ENCODE measurements at places on chromosomes 3 and 15.

DNA sequence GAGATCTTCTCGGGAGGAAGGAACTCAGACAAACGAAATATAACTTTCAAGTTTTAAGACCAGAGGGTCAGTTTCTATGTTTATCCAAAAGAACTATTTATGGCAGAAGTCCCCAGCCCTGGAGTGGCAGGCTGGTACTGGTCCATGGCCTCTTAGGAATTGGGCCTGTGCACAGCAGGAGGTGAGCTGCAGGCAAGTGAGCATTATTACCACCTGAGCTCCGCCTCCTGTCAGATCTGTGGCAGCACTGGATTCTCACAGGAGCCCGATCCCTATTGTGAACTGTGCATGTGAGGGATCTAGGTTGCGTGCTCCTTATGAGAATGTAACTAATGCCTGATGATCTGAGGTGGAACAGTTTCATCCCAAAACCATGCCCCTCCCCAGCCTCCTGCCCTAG, 14.3 kb upstream of the HPS3 start:
- no peak for DNase-seq

GRCh38 chr3:78115983-78116382, 1076.1 kb downstream of the ROBO2 start:
- DNase-seq: no peak

DNA sequence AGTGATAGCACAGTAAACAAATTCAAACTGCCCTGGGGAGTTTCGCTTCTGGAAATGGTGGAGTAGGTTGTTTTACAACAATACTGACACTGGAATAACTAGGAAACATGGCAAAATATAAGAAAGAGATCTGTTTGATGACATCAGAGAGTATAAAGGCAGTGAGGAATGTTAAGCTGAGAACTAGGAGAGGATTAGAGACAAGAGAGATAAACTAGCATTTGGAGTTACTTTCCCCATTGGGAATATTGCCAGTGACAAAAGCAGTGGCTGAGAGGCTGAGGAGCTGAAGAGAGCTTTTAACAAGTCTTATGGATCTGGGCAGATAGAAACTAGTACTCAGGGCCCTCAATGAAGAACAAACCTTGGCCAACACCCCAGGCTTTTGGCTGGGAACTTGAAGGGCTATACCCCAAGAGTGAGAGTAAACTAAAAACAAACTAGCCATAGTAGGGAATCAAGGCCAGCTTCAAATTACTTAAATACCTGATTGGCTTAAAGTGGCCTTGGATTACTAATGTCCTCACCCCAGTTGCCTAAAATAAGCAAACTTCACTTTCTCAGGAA, 280.4 kb downstream of the KLF13 start:
- DNase-seq: no peak

- DNase-seq: no peak
These were observed 167.9 kb downstream of the FMN1 start for GRCh38 chr15:33026614-33027013.

- no peak for DNase-seq
These were observed 62.7 kb downstream of the CASR start for GRCh38 chr3:122246199-122246598.

DNA sequence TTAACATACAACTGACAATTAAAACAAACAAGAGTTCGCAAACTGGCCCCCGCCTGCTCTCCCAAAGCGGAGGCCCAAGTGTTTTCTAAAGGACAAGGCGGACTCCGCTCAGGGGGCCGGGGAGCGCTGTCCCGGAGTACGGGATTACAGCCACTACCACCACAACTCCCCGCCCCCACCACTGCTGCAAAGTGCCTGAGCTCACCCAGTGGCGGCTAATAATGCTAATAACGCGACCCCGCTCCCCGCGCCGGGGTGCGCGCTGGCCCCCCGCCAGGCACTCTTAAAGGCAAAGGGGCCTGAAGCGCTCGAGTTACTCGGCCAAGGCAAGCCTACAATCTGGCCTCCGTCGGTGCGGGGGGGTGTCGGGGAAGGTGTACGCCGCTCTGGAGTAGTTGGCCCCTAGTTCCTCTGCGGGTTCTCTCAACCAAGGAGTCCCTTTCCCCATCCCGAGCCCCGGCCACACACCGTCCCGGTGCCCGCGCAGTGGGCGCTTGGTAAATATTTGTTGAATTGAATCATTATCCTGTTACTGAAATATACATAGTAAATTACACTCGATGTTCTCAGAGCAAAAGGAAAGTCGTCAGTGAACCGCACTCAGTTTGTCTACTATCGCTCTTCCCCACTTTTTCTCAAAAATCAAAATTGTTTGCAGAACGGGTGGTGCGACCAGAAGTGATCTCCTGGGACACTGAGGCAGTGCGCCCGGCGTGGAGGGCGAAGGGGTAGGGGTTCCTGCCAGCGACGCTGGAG, 827 bp downstream of the WNT5A start:
- no peak for DNase-seq

- no peak for DNase-seq
These were observed 11.3 kb upstream of the KAT2B start for GRCh38 chr3:20028905-20029331.

GRCh38 chr15:55789066-55789660, 46.2 kb upstream of the PRTG start:
- peak; percentile 44 for DNase-seq

DNA sequence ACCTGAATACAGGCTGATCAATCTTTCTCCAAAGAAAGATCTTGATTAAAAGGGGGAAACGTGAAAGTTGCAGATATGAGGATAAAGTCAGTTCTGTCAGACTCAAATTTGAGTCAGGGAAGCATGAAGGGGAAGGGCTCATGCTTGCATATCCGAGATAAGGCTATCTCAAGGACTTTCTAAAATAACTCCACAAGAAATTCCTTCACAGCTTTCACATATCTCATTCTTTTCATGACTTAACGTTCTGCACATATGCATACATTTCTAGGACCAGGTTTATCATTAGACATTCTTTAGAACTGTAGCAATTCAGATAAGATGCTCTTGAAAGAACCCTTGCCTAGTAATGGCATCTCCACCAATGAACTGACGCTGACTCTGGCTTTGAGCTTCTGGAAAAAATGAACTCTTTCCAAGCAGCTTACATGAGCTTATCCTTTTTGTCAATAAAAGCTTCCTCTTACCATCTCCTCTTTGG, 15.9 kb downstream of the SH3GL3 start:
- no peak for DNase-seq

DNA sequence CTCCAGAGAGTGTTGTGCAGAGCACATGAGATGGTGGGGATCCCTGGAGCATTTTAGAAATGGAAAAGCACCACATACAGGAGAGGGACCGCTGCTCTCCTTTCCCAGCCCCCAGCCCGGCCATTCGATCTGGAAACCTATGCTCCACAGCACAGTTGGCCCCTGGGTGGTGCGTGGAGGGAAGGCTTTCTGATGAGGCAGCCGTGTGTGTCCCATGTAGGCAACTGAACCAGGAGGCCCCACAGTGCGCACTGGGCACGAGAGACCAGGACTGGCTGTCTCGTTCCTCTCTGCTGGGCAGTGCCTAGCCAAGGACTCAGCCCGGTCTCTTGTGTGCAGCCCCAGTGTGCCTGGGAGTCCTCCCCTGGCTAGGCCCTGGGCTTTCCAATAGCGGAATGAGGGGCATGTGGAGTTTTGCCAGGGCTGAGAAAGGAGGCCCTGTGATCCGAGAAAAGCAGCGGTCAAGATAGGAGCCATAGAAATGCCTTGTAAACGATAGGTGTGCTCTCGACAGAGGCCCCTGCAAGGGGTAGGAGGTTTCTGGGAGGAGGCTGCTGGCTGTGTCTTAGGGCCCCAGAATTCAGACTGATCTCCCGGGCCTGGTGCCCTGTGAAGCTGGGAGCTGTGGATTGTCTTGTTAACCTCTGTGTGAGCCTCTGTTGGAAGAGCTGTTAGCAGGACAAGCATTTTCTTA, 39.0 kb downstream of the CHDH start:
- no peak for DNase-seq

DNA sequence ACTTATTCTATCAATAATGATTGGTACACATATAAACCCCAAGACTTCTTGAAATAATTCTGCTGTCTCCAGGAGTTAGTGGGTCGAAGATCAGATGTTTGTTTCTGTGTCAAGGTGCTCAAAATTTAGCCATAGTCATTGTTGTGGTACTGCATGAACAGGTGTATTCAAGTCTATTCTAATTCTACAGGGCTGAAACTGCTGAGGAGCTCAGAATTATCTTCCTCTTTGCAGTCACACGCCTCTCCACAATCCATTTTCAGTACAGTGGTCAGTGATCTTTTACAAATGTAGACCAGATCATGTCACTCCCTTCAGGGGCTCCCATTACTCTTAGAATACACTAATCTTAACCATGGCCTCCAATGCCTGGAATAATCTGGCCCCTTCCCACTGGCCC, 527.5 kb downstream of the NTRK3 start:
- DNase-seq: no peak

DNA sequence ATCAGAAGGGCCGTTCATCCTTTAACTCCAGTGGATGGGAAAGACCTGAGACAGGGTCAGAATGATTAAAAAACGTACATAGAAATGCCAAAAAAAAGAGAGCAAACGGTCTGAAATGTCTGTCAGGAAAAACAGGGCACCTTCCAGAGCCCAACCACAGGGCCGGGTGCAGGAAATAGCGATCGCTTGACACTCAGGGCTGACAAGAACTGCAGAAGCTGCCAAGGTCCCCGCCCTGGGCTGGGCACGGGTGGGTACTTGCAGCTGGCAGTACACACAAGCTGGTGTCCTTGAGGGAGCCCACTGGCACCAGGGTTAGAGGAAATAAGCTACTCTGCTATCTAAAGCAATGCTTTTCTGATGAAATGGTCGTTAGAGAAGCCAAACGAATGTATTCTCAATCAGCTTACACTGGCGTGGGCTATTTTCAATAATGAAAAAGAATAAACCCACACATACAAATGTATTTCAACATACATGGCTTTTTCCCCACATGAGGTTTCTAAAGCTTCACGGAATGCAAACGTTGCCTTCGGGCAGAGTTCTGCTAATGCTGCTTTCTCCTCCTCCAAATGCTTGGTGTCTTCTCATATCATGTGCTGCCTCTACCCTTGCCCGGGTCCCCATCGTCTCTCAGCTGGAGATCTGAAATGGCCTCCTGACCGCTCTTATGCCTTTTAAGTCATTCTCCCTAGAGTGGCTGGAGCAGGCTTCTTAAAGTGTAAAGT, 15.6 kb downstream of the FRMD4B start:
- DNase-seq: peak; percentile 15

GRCh38 chr3:121718205-121718846, 31.2 kb downstream of the GOLGB1 start:
- no peak for DNase-seq

DNA sequence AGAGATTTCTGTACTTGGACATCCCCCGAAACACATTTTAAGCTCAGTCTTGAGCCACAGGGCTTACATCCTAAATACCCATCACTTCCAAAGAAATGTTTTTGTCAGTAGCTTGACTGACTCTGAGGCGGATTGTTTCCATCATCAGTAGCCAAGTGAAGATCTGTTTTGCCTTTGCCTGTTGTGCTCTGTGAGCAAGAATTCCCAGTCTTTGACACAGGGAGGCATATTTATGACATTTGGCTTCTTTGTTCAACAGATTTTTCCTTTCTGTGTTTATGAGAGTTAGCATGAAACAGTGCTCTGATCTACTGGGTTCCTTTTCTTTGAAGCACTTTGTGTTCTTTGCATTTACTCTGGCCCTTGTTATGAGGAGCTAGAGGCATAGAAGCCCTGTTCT, 132.1 kb upstream of the CDIN1 start:
- no peak for DNase-seq

GRCh38 chr3:194364314-194364651, 5.3 kb downstream of the LRRC15 start:
- no peak for DNase-seq

- no peak for DNase-seq
These were observed 1.4 kb upstream of the BCL6 start for GRCh38 chr3:187746442-187747281.

- DNase-seq: no peak
These were observed 23.8 kb downstream of the LRRC2 start for GRCh38 chr3:46542344-46542743.

- no peak for DNase-seq
These were observed 27.8 kb downstream of the YEATS2 start for GRCh38 chr3:183725387-183725786.
